CD8-positive, alpha-beta memory T cell (primary cell): ENCODE measurements at places on chromosomes 4 and X. TPM values are rescaled to one million over a fixed set of nuclear protein-coding genes. Genes with fewer than 3 reads are reported as not detected.

- H3K27ac ChIP-seq, result no peak overlapping the region
- peaks cover 6% of the 10 kb centered on the region for H3K36me3 ChIP-seq
- no peak overlapping the region for H3K4me3 ChIP-seq
- H3K27me3 ChIP-seq, result no peaks in the 10 kb centered on the region
- DNase-seq, result no peak
These were observed 26.5 kb downstream of the ADH5 start for GRCh38 chr4:99062120-99062519.

GRCh38 chrX:42175843-42176242, 252.5 kb upstream of the CASK start:
- no peaks in the 10 kb centered on the region for H3K27me3 ChIP-seq
- no peak for DNase-seq
- H3K27ac ChIP-seq, result no peak overlapping the region
- no peaks in the 10 kb centered on the region for H3K4me1 ChIP-seq

GRCh38 chrX:125742811-125743210, 423.1 kb downstream of the TEX13C start:
- no peak overlapping the region for H3K27ac ChIP-seq
- H3K36me3 ChIP-seq, result no peaks in the 10 kb centered on the region
- no peaks in the 10 kb centered on the region for H3K4me1 ChIP-seq
- no peak overlapping the region for H3K4me3 ChIP-seq
- DNase-seq, result no peak

DNA sequence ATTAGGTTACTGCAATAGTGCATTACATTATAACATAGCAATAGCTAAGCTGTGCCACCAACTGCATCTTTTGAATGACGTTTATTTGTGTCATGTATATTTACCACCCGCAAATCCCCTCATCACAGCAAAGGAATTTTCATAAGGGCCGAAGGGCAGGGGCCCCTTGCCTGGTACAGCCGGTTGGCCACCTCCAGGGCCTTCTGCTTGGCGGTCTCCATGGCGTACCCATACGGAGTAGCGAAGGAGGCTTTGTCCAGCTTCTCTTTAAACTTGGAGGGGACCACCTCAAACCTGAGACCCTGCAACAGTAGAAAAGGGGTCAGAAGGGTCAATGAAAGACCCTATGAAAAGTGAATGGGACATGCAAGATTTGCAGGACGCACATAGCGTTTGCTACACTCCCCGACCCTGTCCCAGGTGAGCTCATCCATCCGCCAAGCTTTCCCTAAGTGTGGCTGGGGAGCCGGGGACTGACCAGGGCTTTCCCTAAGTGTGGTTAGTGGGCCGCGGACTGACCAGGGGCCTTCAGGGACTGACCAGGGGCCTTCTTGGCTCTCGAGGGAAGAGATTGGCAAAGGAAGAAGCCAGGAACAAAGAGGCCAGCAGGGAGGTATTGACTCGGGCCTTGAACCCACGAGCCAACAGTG, 10.6 kb downstream of the ASMTL start:
- DNase-seq, result no peak
- no peak overlapping the region for H3K27ac ChIP-seq
- no peak overlapping the region for H3K4me3 ChIP-seq
- no peaks in the 10 kb centered on the region for H3K4me1 ChIP-seq
- H3K27me3 ChIP-seq, result no peaks in the 10 kb centered on the region

- no peaks in the 10 kb centered on the region for H3K4me1 ChIP-seq
- H3K36me3 ChIP-seq, result no peaks in the 10 kb centered on the region
- DNase-seq, result no peak
- no peak overlapping the region for H3K27ac ChIP-seq
These were observed 88.4 kb downstream of the GPR143 start for GRCh38 chrX:9677098-9677739.

DNA sequence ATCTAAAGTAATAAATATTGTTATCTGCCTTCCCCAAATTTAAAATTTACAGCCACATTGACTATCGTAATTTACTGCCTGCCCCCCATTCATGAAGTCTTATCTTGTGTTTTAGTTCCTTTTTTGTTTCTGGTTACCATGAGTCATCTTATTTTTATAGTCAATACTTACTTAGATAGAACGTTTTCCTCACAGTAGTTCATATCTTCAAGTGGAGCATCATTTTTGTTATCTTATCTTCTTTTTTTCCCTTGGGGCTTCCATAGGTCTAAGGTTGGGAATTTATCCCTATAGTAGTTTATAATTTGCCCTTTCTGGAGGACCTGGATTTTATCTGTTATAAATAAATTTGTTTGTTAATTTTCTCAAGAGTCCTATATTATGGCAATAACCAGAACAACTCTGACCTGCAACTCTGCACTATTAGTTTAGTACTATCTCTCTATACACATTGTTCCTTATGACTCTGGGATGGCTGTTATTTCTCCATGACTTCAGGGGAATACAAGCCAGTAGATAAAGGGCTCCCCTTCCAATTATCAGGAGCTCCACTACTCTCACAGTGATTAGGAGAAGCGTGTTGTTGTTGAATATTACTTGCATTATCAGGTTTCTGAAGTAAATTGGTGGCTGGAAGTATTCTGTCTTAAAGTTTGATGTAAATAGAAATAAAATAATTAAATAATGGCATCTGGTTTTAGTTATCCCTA, 330.6 kb downstream of the GALNTL6 start:
- no peak for DNase-seq
- no peaks in the 10 kb centered on the region for H3K36me3 ChIP-seq

GRCh38 chr4:140298001-140298400, 75.4 kb upstream of the SCOC start:
- H3K27ac ChIP-seq, result no peak overlapping the region
- no peak overlapping the region for H3K4me3 ChIP-seq
- H3K4me1 ChIP-seq, result no peaks in the 10 kb centered on the region
- no peaks in the 10 kb centered on the region for H3K27me3 ChIP-seq

- no peak overlapping the region for H3K27ac ChIP-seq
- H3K4me1 ChIP-seq, result no peaks in the 10 kb centered on the region
- DNase-seq, result no peak
- H3K36me3 ChIP-seq, result no peaks in the 10 kb centered on the region
- H3K27me3 ChIP-seq, result no peaks in the 10 kb centered on the region
These were observed 25.8 kb upstream of the LIMCH1 start for GRCh38 chr4:41512136-41512535.

- H3K36me3 ChIP-seq, result no peaks in the 10 kb centered on the region
- no peaks in the 10 kb centered on the region for H3K27me3 ChIP-seq
- DNase-seq, result no peak
- H3K4me1 ChIP-seq, result no peaks in the 10 kb centered on the region
- no peak overlapping the region for H3K27ac ChIP-seq
These were observed 494.8 kb upstream of the ZFP42 start for GRCh38 chr4:187500796-187501195.

DNA sequence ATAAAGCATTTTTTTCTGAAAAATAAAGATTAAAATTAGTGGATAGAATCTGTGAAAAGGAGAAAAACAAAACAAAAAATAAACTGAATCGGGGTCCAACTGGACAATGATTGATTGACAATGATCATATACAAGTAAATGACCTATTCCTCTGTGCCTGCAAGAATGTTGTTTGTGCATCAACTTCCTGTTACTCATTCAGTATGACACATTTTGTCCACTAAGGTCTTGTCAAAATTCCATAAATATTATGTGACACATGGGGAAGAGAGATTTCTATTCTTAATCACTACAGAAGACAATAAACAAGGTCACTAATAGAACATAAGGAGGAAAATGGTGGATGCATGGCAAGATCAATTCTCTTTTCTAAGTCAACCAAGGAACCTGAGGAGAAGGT, 54.9 kb downstream of the F8 start:
- DNase-seq, result no peak
- no peaks in the 10 kb centered on the region for H3K4me1 ChIP-seq
- no peaks in the 10 kb centered on the region for H3K36me3 ChIP-seq
- no peaks in the 10 kb centered on the region for H3K27me3 ChIP-seq
- H3K27ac ChIP-seq, result no peak overlapping the region

GRCh38 chrX:111555406-111555958, 44.0 kb downstream of the SERTM2 start:
- DNase-seq, result no peak
- H3K27ac ChIP-seq, result no peak overlapping the region
- no peaks in the 10 kb centered on the region for H3K4me1 ChIP-seq
- H3K27me3 ChIP-seq, result no peaks in the 10 kb centered on the region
- H3K4me3 ChIP-seq, result no peak overlapping the region
- H3K36me3 ChIP-seq, result no peaks in the 10 kb centered on the region

GRCh38 chr4:26326791-26327190, 6.0 kb downstream of the RBPJ start:
- H3K36me3 ChIP-seq, result no peaks in the 10 kb centered on the region
- no peak for DNase-seq
- no peak overlapping the region for H3K4me3 ChIP-seq

- no peak overlapping the region for H3K27ac ChIP-seq
- H3K36me3 ChIP-seq, result peaks cover 5% of the 10 kb centered on the region
- no peaks in the 10 kb centered on the region for H3K27me3 ChIP-seq
- no peak overlapping the region for H3K4me3 ChIP-seq
- DNase-seq, result no peak
These were observed 74.2 kb downstream of the BEND4 start for GRCh38 chr4:42078184-42078801.

GRCh38 chr4:86118711-86119110, 241.1 kb downstream of the MAPK10 start:
- DNase-seq, result no peak
- H3K4me3 ChIP-seq, result no peak overlapping the region
- no peaks in the 10 kb centered on the region for H3K27me3 ChIP-seq
- H3K4me1 ChIP-seq, result no peaks in the 10 kb centered on the region
- no peaks in the 10 kb centered on the region for H3K36me3 ChIP-seq

GRCh38 chr4:180809439-180809838, 1433.8 kb upstream of the TENM3 start:
- H3K27ac ChIP-seq, result no peak overlapping the region
- no peaks in the 10 kb centered on the region for H3K4me1 ChIP-seq
- H3K4me3 ChIP-seq, result no peak overlapping the region

Gene MAGEA1
- total RNA-seq, result not detected

Gene LRCH2
- total RNA-seq, result not detected
